Nucleus accumbens (tissue), 56 donors: ENCODE measurements at places on chromosomes 5 and 9.

DNA sequence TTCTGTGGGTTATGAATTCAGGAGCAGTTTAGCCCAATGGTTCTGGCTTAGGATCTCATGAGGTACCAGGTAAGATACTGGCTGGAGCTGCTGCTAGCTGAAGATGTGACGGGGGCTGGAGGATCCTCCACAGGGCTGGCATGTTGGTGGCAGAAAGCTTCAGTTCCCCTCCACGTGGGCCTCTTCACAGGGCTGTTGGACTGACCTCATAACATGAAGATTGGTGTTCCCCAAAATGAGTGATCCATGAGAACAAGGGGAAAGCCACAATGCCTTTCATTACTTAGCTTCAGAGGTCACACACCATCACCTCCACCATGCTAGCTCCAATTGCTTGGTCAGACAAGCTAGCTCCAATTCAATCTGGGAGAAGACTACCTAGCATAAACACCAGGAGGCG is 8.5 kb upstream of the S100Z start:
- no peak for DNase-seq

GRCh38 chr5:96582343-96582742 is 79.8 kb upstream of the CAST start:
- no peak for DNase-seq

DNA sequence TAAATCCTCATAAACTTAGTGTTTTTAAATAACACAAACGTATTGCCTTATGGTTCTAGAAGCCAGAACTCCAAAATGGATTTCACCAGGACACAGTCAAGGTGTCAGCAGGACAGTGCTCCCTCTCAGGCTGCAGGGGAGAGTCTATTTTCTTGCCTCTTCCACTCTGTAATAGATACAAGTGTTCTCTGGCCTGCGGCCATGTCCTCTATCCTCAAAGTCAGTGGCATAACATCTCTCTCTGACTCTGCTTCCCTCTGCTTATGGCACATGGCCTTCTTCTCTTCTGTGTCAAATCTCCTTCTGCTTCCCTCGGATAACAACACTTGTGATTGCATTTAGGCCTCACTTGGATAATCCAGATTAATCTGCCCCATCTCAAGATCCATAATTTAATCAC is 129.4 kb upstream of the OR13F1 start:
- DNase-seq: no peak

DNA sequence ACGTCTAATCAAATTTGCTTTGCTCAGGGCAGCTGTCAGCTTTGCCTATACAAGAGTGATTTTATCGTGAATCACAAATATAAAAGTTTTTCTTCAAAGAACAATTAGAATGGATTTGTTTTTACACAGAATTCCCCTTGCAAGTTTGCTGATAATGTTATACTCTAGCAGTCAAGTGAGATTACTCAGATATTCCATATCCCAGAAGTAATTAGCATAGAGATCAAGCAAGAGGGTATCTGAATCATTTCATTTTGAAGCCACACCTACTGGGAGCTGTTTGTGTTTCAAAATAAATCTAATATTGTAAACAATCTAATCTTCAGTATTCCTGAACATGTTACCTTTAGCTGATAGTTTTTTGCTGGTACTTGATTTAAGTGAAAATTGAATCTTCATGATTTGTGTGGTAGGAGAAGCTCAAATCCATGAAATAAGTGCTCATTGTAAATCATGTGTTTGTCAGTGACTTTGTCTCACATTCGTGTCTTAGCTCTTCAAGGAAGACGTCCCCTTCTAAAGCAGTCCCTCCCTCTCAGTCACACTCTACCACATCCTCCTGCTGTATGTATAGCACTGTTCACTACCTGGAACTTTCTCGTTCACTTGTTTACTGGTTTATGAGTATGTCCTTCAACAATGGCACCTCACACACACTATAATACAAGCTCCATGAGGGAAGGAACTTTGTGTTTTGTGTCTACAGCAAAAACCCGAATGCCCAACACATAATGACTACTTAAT is 3.3 kb upstream of the TTC39B start:
- no peak for DNase-seq

DNA sequence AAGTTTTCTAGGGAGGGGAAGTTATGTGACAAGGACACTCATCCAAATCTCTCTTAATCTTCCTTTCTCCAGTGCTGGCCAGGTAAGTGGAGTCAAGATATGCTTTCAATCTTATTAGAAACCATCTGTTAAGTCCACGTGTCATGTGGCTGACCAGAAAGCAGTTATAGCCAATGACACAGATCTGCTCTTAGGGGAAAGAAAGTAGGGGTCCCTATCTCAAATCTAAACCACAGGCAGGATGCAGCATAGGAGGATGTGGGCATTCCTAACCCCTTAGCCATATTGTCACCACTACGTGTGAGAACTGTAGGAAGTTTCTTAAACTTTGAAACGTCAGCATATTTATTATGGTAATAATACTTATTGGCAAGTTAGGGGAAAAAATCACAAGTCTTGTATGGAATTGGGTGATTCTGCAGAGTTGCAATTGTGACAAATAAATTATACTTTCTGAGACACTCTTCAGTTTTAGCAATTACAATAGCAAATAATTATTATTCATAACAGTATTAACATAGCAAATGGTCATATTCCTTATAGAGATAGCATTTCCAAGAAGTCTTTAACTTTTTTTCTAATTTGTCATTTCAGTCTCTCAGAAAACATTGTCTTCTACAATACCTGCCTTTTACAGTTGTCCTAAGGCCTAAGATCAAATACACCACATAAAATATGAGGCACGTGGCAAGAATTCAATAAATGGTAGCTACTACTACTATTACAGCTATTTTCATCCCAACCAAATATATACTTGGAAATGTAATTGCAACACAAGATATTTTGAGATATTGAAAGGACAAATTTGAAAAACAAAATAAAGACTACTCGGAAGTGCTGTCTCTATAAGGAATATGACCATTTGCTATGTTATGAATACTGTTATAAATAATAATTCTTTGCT is 236.9 kb downstream of the PDE4D start:
- DNase-seq: no peak

DNA sequence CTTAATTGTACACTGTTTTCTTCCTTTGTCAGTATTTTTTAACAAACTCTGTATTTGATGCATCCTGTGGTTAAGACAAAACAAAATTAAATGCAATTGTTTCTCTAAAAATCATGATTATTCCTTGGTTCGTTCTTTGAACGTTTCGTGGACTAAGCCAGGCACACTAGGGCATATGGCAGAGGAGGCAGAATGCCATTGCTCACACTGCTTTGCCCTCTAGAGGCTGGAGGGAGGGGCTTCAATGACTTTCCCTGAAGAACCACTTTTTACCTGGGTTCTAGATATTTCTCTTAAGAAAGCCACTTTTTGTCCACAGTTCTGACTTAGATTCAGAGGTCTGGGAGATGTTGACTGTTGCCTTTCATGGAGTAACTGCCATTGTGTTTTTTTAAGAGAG is 236.2 kb upstream of the ADAMTSL1 start:
- no peak for DNase-seq

DNA sequence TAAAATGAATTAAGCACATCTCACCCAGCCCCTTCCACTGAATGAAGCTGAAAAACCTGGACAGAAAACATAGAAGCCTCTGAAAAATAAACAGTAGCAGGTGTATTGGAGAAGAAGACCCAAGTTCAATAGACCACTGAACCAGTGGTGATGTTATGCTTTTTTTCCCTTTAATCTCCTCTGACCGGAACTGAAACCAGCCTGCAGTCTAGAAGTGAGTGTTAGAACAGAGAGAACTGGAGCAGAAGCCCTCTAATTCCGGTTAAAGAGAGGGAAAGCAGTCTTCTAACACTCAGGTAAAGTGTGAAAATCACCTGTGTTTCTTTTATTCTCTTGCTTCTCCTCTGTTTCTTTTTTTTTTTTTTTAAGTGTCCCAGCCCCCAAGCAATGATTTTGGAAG is 83.5 kb upstream of the CCL21 start:
- DNase-seq: no peak

GRCh38 chr9:98576354-98576753 is 132.4 kb downstream of the GABBR2 start:
- no peak for DNase-seq

DNA sequence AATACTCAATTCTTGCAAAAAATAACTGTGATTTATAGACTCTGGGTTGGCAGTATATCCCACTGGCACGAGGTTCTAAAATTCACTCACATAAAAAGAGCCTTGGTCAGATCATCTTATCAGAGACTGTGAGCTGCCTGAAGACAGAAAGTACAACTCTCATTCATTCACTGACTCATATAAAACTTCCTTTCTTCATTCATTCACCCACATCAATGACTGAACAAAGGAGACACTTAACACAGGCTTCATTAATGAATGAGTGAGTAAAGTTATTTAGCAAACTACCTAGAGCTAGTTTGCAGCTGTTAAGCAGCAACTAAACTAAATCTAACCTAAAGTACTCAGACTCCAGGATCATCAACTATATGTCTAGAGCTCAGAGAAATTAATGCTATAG is 214.7 kb downstream of the DENND1A start:
- no peak for DNase-seq

DNA sequence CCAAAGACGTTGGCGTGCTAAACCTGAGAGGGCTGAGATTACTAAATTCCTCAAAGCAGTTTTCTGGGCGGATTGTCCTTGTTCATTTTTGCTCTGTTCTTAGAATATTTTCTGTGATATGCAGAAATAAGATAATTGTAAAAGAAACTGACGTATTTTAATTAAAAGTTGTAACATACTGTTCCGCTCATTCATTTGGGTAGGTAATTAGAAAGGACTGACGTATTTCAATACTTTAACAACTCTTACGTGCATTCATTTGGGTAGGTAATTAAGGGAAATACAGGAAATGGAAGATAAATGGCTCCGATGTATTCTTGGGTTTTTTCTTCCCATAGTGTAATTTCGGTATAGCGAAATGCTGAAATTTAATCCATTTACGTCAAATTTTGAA is 1.1 kb downstream of the OSTF1 start:
- DNase-seq: no peak

- DNase-seq: no peak
Measured at GRCh38 chr5:140043508-140043872, 391 bp upstream of the NRG2 start.

DNA sequence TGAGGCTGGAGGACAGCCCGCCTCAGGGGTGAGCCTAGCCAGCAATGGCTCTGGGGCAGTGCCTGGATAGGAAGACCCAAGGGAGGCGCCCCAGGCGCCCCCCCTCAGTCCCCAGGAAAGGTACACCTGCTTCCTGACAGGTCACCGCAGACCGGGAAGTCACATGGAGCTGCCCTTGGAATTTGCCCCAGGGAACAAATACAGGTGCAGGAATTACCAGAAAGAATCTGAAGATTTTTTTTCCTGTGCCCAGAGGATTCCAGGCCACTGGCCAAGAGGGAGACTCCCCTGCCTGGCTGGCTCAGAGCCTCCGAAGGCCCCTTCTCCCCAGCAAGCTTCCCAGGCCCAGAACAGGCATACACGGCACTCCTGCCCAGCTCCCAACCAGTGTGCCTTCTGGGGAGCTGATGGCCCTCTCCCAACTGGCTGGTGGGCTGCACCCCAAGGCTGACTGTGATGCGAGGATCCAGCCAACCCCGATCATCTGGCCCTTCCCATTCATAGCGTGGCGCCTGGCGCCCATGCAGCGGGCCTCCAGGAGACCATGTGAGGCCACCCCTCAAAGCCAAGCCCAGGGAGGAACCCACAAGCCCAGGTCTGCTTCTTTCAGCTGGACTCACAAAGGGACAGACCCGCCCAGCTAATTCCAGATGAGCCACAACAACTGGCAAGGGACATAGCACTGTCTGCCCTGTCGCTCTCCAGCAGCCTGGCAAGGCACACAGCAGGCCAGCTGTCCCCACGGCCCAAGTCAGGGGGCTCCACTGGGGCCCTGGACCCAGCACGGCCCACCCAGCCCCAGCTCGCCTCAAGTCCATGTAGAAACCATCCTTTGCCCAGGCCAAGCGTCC is 2.3 kb downstream of the TPRN start:
- DNase-seq: no peak

GRCh38 chr5:179346875-179347274 is 1.6 kb upstream of the ADAMTS2 start:
- no peak for DNase-seq

- no peak for DNase-seq
Measured at GRCh38 chr9:94888775-94889174, 162.3 kb downstream of the AOPEP start.

DNA sequence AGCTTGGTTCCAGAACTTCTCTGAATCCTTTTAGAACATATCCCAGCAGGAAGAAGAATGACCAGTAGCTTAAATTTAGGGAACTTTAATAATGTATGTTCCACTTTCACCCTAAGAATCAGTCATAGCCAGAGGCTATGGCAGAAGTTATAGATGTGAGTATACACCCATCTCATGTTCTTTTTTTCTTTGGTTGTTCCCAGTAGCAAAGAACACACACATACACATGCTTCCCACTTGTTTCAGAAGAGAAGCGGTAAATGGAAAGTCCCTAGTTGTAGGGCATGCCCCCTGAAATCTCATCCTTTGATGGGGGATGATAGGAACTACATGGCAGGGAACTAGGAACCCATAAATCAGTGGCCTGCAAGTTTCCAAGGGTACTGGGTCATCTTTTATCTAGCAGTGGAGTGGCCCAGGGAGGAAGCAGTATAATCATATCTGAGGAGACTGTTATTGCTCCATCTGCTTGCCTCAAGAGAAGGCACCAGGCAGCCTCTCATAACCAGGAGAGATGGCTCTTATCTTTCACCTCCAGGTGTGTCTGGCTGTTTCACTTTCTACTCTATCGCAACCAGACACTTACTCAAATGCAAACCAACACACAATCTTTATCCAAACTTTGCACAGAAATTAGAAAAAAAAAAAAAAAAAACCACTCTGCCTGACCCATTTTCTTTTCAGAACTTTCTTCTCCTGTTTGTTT is 109.5 kb downstream of the SNCAIP start:
- DNase-seq: no peak

DNA sequence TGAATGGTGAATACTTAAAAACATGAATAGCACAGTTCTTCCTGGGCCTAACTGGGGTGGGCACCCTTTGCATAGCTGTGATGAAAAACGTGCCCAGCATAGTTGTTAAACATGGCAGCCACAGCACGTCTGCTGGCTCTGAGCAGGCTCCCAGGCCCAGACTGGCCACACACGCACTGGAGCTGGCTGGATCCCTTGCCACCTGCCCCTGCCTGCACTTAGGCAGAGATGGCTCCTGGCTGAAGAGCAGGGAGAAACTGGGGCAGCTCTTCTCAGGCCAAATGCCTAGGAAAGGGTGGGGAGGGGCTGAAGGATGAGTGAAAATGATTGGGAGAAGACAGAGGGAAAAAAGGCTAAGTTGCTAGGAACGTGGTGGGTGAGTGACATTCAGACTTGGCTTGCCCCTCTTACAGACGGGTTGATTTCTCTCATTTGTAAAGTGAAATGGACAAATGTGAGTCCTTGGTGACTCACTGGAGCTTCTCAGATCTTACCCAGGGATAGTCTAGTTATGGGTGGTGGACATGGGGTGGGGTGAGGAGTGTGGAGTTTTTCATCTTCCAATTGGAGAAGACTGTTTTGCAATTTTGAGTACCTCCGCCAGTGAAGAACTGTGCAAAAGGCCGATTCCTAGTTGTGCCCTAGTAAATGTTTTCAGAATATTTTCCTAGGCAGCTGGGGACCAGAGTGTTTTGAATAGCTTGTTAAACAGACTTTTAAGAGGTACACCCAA is 42.4 kb downstream of the TRIO start:
- DNase-seq: peak; percentile 18

- no peak for DNase-seq
Measured at GRCh38 chr5:152608458-152608857, 203.4 kb upstream of the NMUR2 start.
